ENCODE measurements at places on chromosomes 2 and 18.

- DNase-seq: no peak
Observed at GRCh38 chr2:119204525-119204924, 19.1 kb upstream of the STEAP3 start.

DNA sequence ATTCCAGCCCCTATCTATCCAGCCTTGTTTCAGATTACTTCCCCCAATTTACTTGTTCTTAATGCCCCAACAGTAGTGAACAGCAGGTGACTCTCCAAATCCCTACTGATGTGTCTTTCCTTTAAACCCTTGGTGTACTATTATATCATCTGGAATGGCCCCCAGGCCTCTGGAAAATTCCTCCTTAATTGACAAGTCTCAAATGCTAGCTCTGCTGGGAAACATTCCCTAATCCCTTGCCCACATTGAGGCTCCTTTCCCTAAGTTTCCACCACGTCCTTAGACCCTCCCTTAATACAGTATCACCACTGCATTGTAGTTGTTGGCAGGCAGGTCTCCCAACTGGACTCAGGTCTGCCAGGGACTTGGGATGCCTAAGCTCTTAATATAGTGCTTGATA lies 41.0 kb downstream of the MYO3B start:
- no peak for DNase-seq

DNA sequence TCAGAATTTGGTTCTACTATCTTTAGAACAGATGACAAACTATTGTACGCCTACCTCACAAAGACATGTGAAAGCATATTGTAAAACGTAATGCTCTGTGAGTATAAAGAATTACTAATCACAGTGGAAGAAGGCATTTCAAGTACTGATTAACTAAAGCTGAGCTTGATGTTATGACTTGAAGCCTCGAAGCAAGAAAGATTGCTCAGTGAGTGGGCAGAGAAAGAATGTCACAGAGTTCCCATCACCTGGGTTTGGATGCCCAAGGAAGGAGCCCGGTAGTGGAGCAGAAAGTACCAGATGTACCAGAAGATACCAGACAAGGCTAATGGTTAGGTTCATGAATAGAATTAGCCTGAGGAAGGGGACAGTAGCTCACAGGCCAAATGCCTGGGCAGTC lies 39.5 kb upstream of the FAM110C start:
- no peak for DNase-seq

DNA sequence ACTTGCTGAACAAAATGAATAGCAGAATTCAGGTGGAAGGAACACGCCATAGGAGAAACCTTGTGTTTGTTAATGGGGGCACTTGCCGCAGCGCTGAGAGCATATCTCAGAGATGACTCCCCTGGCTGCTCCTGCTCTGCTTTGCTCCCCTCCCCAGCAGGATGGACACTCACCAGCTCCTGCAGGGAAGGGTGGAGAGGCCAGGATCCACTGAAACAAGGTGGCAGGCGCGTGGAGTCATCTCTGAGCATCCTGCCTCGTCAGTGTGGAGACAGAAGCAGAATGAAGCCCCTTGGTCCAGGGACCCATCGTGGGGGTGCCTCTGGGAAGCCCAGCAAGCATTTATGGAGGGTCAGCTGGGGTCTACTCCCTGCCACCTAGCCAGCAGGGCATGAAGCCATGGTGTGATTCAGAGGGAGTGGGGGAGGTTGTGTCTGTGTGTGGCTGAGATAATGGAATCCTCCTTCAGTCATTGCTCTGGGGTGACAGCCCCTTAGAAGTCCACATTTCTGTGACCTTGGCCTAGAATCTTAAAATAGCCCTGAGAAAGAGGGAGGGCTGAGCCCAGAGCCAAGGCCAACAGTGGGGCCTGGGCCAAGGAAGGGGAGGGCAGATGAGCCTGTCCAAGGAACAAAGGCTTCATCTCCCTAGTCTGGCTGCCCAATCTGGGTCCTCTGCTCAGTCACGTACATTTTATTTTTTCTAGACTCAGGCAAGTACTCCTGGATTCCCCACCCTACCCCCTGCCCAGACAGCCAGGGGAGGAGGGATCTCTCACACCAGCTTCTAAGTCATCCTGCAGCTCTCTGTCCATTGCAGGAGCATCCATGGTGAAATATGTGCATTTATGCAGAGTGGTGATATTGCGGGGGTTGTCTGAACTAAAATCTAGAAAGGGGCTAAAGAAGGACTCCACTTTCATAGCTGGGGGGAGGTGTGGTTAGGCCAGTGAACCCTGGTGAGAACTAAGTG lies 215.4 kb downstream of the ZBTB7C start:
- no peak for DNase-seq

GRCh38 chr2:69560147-69560482 lies 83.4 kb downstream of the AAK1 start:
- DNase-seq: no peak

GRCh38 chr2:727071-727470 lies 49.9 kb upstream of the TMEM18 start:
- DNase-seq: no peak

DNA sequence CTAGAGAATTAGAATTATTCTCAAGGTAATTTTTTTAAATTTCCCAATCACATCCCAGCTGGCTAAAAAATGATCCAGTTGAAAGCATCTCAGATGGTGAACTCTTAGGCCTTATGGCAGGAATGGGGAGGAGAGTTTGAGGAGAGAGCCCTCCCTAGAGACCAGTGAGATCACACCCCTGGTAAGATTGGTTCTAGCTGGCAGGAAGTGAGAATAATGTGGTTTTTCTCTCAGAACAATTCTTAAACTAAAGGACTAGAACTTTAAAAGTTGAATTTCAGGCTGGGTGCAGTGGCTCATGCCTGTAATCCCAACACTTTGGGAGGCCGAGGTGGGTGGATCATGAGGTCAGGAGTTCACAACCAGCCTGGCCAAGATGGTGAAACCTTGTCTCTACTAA lies 120.2 kb downstream of the MYO3B start:
- DNase-seq: no peak

DNA sequence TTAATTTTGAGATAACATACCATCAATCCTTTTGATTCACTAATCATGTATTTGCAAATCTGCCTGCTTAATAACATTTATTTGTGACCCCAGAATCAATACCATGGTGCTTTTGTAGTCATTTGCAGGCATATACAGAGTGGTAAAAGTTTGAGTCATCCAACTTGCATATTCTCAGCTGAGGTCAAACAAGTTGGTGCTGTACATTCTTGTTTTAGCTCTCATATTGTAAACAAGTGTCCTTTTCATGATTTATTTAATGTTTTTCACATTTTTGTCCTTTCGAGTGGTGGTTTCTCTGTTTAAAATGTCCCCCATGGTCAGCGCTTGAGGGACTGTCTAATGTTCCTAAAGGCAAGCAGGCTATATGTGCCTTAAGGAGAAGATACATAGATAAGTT lies 17.5 kb downstream of the RAB27B start:
- DNase-seq: no peak

DNA sequence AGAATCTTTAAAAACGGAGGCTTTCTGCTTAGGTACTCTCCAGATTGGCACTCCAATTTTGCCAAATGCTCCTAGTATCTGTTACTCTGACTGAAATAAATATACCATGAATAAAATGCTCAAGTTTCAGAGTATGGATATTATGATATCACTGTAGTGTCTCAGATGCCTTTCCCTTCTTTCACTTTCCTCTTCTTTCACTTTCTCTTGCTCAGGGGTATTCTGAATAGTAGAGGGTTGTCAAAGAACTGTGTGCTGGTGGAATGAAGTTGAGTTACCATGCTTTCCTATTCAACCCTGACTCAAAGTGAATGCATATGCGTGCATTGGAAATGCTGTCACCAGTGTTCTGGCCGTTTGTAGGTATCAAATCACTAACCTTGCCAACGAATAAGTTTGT lies 1015.2 kb upstream of the FANCL start:
- DNase-seq: no peak

DNA sequence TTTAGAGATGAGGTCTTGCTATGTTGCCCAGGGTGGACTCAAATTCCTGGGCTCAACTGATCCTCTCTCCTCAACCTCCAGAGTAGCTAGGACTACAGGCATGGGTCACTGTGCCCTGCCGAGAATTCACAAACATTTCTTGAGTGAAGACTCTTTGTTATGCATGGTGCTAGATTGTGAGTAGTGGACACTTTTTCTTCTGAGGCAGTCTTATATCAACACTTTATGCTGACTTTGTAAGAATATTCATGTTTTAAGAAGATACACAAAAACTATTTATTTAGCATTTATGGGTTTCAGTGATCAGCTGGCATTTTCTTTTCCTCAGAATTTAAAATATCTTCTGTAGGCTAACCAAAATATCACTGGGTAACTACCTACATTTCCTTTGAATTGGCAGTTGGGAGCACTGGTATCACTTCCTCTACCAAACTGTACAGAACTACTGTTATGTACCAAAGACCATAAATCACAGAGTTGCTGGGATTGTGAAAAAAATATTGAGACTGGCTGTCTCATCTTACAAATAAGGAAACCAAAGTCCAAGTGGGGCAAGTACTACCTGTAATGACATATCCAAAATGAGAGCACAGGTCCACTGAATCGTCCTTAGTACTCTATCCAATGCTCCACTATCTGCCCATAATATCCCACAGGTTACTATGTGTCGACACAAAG lies 34.0 kb downstream of the DOCK10 start:
- DNase-seq: no peak

DNA sequence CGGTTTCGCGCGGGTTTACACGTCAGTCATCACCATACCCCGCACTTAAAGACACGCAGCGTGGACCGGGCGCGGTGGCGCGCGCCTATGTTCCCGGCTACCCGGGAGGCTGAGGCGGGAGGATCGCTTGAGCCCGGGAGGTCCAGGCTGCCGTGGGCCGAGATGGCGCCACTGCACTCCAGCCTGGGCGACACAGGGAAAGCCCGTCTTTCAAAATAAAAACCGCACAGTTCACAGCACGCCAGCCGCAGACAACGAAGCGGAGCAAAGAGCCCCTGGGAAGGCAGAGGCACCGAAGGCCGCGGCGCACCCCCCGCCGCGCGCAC lies 328 bp downstream of the DTYMK start:
- no peak for DNase-seq

DNA sequence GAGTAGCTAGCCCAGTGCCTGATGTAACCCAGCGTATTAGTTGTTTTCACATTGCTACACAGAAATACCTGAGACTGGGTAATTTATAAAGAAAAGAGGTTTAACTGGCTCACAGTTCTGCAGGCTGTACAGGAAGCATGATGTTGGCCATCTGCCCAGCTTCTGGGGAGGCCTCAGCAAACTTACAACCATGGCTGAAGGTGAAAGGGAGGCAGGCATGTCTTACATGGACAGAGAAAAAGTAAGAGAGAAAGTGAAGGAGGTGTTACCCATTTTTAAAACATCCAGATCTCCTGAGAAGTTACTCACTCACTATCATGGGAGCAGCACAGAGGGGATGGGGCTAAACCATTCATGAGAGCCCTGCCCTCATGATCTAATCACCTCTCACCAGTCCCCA lies 6.1 kb upstream of the CYRIA start:
- no peak for DNase-seq

DNA sequence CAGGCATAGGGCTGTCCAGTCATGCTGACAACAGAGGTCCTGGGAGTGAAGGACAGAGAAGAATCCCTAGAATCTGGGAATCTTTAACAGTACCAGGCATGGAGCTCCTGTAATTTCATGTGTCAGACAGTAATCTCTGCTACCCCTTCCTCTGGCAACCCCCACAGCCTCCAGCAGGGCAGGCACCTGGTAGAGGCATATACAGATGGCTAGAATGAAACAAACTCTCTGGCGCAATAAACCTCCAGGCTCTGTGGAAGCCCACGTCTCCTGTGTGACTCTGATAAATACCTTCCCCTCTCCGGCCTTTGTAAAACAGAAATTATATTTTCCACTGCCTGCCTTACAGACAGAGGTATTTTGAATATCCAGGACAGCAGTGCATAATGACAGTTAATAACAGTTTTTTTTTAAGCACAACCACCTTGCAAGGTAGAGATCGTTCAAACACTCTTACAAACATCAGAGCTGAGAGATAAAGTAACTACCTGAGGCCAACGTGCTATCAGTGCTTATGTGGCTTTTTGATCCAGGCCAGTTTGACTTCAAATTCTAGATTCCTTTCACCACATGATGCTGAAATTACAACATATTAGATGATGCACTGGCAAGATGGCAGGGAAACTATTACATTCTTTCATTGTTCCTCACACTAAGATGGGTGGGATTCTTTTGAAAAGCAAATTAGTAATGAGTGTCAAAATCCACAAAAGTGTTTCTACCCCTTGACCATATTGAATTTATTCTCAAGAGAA lies 47.7 kb upstream of the TMEM247 start:
- no peak for DNase-seq

GRCh38 chr2:234156326-234156725 lies 105.8 kb downstream of the SPP2 start:
- DNase-seq: no peak

GRCh38 chr2:173033084-173033483 lies 42.6 kb upstream of the MAP3K20 start:
- DNase-seq: no peak

DNA sequence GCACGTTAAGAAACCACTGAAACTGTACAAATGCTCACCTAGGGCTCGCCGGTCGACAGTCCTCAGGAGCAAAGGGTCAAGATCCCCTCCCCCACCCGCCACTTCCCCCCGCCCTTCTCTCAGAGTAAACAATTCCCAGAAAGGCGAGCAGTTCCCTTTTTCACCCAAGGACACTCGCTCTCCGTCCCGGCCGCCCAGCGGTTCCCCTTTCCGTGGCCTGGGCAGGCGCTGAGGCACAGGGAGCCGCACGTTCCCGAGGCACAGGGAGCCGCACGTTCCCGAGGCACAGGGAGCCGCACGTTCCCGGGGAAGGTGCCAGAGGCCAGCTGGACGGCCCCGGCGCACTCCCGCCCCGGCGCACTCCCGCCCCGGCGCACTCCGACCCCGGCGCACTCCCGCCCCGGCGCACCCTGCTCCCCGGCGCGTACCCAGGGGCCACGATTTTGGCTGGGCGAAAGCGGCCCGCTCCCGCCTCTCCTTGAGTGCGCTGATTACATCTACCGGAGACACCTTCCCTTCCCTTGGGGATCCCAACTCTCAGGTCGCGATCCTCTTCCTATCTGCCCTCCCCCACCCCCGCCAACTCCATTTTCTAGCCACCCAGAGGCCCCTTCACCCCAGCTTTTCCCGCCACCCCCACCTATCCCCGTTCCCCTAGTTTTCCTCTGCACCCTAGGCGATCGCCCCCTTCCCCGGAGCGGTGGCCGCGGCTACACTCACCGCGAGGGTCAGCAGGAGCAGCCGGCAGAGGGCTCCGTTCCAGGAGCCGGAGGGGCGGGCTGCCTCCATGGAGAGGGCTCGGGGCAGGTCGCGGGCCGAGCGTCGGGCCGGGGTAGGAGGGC lies 817 bp downstream of the DSC2 start:
- DNase-seq: no peak

DNA sequence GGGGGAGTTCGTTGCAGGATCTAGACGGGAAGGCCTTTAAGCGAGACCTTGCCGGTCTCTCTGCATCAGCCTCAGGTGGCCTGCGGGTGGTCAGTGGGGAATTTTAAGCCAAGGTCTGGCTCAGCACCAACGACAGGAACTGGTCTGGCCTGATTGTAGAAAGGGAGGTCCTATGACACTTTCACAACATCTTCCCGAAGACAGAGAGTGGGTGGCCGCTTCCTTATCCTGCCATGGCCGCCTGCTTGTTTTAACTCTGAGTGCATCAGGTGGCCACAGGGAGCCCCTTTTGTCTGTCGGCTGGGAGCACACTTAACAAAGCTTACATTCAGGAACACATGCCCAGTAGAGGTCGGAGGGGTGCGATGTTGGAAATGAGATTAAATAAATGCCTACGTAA lies 363.7 kb upstream of the MYT1L start:
- DNase-seq: no peak
